ENCODE measurements at places on chromosomes 4 and X.
A peak's percentile ranks its signal among the peaks of the same experiment; 100 is the strongest.

DNA sequence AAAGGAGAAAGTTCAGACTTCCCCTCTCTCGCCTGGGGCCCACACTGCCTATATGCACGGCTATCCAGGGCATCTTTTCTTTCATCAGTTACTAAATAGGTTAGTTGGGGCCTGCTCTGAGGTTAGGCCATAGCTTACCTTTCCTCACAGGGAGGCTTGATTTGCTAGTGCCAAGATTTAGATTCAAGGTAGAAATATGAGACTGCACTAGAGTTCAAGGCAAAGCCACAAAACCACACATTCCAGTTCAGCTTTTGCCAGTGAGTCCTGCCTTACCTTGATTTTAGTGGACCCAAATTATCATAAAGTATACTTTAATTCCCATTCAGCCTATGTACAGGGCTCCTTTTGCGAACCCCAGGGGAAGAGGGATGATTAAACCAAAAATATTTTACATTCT lies 762.8 kb downstream of the PDHA2 start:
- H3K36me3 ChIP-seq, result no peaks in the 10 kb centered on the region
- H3K27me3 ChIP-seq, result no peaks in the 10 kb centered on the region
- H3K4me1 ChIP-seq, result no peaks in the 10 kb centered on the region
- no peak overlapping the region for H3K27ac ChIP-seq

DNA sequence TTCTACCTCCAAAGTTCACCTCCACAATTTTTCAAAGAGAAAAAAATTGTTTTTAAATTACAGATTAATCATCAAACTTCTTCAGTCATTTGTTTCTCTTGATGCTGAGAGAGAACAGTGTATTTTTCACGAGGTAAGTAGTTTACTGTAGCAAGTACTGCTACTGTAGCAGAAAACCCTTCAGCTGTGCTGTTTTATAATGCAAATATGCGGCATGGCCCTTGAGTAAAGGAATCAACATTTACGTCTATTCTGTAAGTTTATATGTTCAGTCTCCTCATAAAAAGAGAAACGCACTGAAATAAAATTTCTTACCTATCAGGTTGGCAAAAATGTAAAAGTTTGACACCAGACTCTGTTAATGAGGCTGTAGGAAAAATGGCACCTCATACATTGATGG lies 399.0 kb downstream of the NKX6-1 start:
- no peaks in the 10 kb centered on the region for H3K36me3 ChIP-seq
- DNase-seq, result no peak
- no peak overlapping the region for H3K4me3 ChIP-seq
- no peaks in the 10 kb centered on the region for H3K27me3 ChIP-seq
- H3K4me1 ChIP-seq, result no peaks in the 10 kb centered on the region

DNA sequence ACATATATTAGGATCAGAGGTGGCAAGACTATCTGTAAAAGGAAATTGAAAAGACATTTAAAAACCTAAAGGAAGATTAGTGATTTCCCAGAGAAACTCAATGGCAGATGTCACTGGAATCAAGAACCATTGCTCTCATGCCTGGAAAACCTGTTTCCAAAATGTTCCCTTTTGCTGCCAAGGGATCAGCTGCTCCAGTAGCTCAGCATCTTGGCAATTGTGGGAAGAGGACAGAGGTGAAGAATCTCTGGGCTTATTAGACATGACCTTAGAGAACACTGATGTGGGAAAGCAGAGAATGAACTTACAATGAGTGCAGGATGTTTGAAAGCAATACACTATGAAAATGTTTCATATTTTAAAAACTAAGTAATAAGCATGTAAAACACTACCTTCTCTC lies 98.3 kb downstream of the SHROOM3 start:
- peaks cover 8% of the 10 kb centered on the region for H3K27me3 ChIP-seq
- no peak overlapping the region for H3K27ac ChIP-seq
- H3K36me3 ChIP-seq, result no peaks in the 10 kb centered on the region
- H3K4me3 ChIP-seq, result no peak overlapping the region
- no peak for DNase-seq

GRCh38 chr4:56345458-56345857 lies 41.8 kb downstream of the AASDH start:
- no peaks in the 10 kb centered on the region for H3K27me3 ChIP-seq
- H3K27ac ChIP-seq, result no peak overlapping the region
- H3K36me3 ChIP-seq, result no peaks in the 10 kb centered on the region
- H3K4me3 ChIP-seq, result no peak overlapping the region
- DNase-seq, result no peak

- peaks cover 4% of the 10 kb centered on the region for H3K4me1 ChIP-seq
- H3K27me3 ChIP-seq, result peaks cover 6% of the 10 kb centered on the region
- no peaks in the 10 kb centered on the region for H3K36me3 ChIP-seq
- peak; percentile 36 for DNase-seq
- no peak overlapping the region for H3K27ac ChIP-seq
Observed at GRCh38 chr4:147157860-147158701, 212.4 kb upstream of the TTC29 start.

DNA sequence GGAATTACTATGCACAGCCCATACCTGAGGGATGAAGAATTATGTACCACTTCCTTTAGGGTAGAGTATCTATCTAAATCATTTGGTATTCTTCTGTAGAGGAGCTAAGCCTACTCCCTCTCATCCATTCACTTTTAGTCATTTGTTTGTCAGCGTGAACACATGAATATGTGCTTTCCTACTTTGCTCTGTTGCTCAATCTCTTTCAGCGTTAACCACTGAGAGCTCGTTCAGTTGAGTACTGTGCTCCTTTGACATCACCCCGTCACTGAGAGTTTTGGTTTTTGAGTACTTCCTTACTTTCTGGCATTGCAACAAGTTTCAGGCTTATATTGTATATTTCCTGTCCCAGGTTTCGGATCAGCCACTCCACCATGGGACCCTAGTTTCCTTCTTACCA lies 700.6 kb downstream of the NLGN4X start:
- no peak overlapping the region for H3K4me3 ChIP-seq
- no peaks in the 10 kb centered on the region for H3K36me3 ChIP-seq
- no peaks in the 10 kb centered on the region for H3K4me1 ChIP-seq
- no peaks in the 10 kb centered on the region for H3K27me3 ChIP-seq
- no peak overlapping the region for H3K27ac ChIP-seq

- H3K36me3 ChIP-seq, result no peaks in the 10 kb centered on the region
- no peaks in the 10 kb centered on the region for H3K4me1 ChIP-seq
- H3K27ac ChIP-seq, result no peak overlapping the region
- H3K4me3 ChIP-seq, result no peak overlapping the region
- DNase-seq, result no peak
Observed at GRCh38 chr4:19230906-19231545, 1020.7 kb upstream of the SLIT2 start.

- no peak overlapping the region for H3K27ac ChIP-seq
- H3K4me3 ChIP-seq, result no peak overlapping the region
- no peak for DNase-seq
- H3K27me3 ChIP-seq, result no peaks in the 10 kb centered on the region
- H3K4me1 ChIP-seq, result peaks cover 7% of the 10 kb centered on the region
Observed at GRCh38 chr4:25158817-25159216, 1.4 kb downstream of the SEPSECS start.

- H3K4me3 ChIP-seq, result no peak overlapping the region
- no peaks in the 10 kb centered on the region for H3K36me3 ChIP-seq
- DNase-seq, result no peak
Observed at GRCh38 chr4:83217721-83218522, 66.7 kb downstream of the COQ2 start.

- H3K36me3 ChIP-seq, result no peaks in the 10 kb centered on the region
- H3K27ac ChIP-seq, result no peak overlapping the region
- H3K4me1 ChIP-seq, result peaks cover 3% of the 10 kb centered on the region
- peak overlapping the region; percentile 11 for H3K4me3 ChIP-seq
- peak; percentile 55 for DNase-seq
Observed at GRCh38 chr4:183987987-183988392, 82.9 kb downstream of the STOX2 start.

GRCh38 chr4:185096032-185096653 lies 46.9 kb upstream of the SLC25A4 start:
- no peaks in the 10 kb centered on the region for H3K4me1 ChIP-seq
- no peak overlapping the region for H3K27ac ChIP-seq
- no peak overlapping the region for H3K4me3 ChIP-seq
- peaks cover 2% of the 10 kb centered on the region for H3K27me3 ChIP-seq

DNA sequence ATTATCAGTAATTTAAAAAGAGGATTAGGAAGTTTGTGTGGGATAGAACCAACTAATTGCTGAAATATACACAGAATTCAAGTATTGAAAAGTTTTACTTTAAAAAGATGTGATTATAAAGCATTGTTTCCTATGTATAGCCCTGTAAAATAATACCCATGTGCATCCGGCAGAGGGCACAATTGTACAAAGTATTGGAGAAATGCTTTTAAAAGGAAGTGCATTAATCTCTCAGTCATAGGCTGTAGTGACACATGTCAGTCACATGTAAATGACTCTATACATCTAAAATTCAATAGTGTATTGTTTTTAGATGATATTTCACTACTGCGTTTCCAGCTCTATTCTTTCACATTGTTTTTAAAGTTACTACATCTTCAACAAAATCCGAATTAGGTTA lies 9.7 kb upstream of the GEMIN8 start:
- no peaks in the 10 kb centered on the region for H3K4me1 ChIP-seq
- peak; percentile 46 for DNase-seq
- no peaks in the 10 kb centered on the region for H3K36me3 ChIP-seq
- no peaks in the 10 kb centered on the region for H3K27me3 ChIP-seq

DNA sequence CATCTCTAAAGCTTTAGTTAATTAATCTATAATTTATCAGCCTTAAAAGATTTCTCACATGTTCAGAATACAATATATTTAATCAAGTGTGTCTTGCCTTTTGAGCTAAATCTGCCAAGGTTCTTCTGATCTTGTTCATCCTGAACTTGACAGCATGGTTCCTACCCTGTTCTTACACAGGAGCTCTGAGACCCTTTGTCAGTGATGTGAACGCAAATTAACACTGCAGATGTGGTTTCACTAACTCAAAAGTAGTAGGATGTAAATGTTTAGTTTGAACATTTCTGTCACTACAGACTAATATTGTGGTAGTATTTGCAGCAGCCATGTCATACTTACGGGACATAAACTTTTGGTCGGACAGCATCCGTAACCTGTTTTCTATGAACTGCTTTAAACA lies 59.4 kb downstream of the SMARCAD1 start:
- peaks cover 11% of the 10 kb centered on the region for H3K4me1 ChIP-seq
- no peak for DNase-seq
- H3K36me3 ChIP-seq, result no peaks in the 10 kb centered on the region
- no peak overlapping the region for H3K4me3 ChIP-seq
- H3K27me3 ChIP-seq, result no peaks in the 10 kb centered on the region
- H3K27ac ChIP-seq, result no peak overlapping the region

DNA sequence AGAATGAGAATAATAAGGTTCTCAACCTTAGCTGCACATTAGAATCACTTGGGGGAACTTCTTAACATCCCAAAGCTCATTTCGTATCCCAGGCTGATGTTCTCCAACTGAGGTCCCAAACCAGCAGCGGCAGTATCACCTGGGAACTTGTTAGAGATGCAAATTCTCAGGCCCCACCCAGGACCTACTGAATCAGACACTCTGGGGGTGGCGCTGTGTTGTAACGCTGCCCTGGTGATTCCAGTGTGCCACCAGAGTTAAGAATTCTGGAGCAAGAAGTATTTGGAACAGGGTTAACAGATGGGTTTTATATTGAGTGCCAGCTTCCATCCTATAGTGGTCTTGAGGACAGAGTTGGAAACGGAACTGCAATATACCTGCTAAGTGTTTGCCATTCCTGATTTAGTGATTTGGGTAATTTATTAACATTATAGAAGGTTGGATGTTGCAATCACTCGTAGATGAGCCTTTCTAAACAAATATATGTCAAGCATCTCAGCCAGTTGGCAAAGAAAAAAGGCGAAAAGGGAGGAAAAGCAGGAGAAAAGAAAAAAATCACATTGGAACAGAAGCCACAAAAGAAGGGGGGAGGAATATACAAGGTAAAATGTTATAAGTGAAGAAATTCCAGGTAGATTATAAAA lies 141.0 kb downstream of the ARX start:
- H3K36me3 ChIP-seq, result no peaks in the 10 kb centered on the region
- no peak for DNase-seq
- no peak overlapping the region for H3K4me3 ChIP-seq
- no peaks in the 10 kb centered on the region for H3K27me3 ChIP-seq

DNA sequence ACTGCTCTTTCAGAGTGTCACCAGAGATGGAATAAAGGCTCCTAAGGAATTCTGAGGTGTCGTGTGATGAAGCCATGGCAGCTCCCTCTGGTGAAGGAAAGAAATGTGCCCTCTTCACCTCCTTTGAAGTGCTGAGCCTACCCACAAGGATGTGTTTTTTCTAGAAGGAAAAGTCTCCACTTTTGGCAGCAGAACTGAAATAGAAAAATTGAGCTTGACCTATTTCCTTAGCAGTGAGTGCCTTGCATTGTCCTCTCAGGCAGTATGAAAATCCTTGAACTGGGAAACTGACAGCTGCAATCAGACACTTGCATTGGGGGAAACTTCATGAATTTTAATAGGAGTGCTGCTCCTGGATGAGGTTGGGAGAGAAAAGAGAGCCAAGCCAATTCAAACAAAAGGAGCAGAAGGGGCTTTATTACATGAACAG lies 95.2 kb downstream of the DCLK2 start:
- H3K4me1 ChIP-seq, result peaks cover 19% of the 10 kb centered on the region
- peak overlapping the region; percentile 65 for H3K27ac ChIP-seq
- no peak overlapping the region for H3K4me3 ChIP-seq
- no peaks in the 10 kb centered on the region for H3K27me3 ChIP-seq
- peak; percentile 76 for DNase-seq
- no peaks in the 10 kb centered on the region for H3K36me3 ChIP-seq

GRCh38 chrX:8808661-8809060 lies 7.5 kb upstream of the FAM9A start:
- DNase-seq, result no peak
- H3K27ac ChIP-seq, result no peak overlapping the region
- H3K4me1 ChIP-seq, result no peaks in the 10 kb centered on the region
- no peaks in the 10 kb centered on the region for H3K27me3 ChIP-seq

GRCh38 chr4:169437299-169438047 lies 166.7 kb upstream of the SH3RF1 start:
- H3K4me3 ChIP-seq, result no peak overlapping the region
- no peak for DNase-seq
- H3K27me3 ChIP-seq, result no peaks in the 10 kb centered on the region
- no peak overlapping the region for H3K27ac ChIP-seq
- no peaks in the 10 kb centered on the region for H3K36me3 ChIP-seq

All from endothelial cell of umbilical vein (primary cell).